HCEC 1CT (cell line): ENCODE measurements at places on chromosomes 11 and 22.

GRCh38 chr11:15276621-15277020 is 161.9 kb downstream of the INSC start:
- DNase-seq = no peak

DNA sequence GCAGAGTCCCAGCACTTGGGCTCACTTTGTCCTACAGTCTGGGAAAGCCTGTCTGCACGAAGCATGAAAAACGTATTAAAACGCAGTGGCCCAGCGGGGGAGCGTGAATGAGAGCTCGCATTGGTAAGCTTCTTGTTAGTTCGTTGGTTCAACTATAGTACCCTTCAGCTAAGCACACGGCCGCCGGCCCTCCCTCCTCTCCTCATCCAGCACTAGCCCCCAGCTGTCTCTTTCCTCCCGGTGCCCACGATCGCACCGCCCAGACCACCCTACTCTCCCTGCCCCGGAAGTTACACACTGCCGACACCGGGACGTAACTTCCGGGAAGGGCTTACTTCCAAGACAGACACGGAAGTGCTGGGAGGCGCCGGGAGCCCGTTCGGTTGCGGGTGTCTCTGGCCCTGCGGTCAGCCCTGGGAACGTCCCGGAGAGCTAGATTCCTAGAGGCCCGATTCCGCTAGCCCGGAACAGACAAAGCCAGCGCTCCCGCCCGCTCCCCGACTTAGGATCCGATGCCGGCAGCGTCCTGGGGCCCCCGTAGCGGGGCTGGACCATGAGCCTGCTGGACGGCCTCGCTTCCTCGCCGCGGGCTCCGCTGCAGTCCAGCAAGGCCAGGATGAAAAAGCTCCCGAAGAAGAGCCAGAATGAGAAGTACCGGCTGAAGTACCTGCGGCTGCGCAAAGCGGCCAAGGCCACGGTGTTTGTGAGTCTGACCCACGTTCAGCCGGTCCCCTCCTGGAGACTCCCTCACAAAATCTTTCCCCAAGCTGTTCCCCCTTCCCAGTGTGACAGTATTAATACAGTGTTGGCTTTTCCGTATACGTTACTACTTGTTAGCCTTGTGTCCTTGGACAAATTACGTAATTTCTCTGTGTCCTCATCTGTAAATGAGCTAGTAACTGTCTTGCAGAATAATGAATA is at the start of gene TBRG1:
TSS of gene TBRG1 (plus strand) at position 334 of the 921 bp plus-strand sequence. CDS start at position 554, 220 bp downstream.
- DNase-seq = peak; percentile 91

- peak; percentile 91 for DNase-seq
These were observed 9.7 kb downstream of the TMEM45B start for GRCh38 chr11:129825380-129825779.

DNA sequence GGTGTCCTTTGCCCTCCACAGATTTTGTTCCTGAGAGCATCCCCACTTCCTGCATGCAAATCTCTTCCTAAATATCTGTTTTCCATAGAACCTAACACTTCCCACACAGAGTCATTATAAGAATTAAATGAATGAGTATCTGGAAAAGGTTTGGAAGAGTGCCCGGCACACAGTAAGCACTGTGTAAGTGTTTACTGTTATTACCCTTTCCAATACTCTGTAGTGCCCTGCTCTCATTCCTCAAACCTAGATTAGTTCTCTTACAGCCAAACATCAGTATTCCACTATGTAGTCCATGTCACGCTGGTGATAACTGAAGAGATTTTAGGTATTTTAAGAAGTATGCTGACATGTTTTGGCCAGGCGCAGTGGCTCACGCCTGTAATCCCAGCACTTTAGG is 57.3 kb upstream of the PHF21A start:
- no peak for DNase-seq

GRCh38 chr11:88501541-88501940 is 164.0 kb upstream of the CTSC start:
- DNase-seq = no peak

- DNase-seq = no peak
These were observed 1.8 kb upstream of the PELI3 start for GRCh38 chr11:66464916-66465315.
